HuH-7 (cell line): ENCODE measurements at places on chromosomes 11 and 22.
A peak's percentile ranks its signal among the peaks of the same experiment; 100 is the strongest.

DNA sequence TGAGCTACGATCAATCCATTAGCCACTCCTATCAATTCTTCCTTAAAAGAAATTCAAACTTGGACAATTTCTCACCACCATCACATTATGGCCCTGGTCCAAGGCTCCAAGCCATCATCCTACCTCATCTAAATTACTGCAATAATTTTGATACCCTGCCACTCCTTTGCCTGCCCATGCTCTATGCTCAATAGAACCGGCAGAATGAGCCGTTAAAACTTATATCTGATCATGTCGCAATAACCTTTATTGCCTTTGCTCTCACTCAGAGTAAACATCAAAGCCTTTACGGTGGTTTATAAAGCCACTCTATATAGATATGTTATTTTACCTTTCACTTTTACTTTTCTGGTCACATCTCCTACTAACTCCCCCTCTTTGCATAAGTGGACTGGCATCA lies 2392.1 kb upstream of the RAG2 start:
- DNase-seq: no peak

DNA sequence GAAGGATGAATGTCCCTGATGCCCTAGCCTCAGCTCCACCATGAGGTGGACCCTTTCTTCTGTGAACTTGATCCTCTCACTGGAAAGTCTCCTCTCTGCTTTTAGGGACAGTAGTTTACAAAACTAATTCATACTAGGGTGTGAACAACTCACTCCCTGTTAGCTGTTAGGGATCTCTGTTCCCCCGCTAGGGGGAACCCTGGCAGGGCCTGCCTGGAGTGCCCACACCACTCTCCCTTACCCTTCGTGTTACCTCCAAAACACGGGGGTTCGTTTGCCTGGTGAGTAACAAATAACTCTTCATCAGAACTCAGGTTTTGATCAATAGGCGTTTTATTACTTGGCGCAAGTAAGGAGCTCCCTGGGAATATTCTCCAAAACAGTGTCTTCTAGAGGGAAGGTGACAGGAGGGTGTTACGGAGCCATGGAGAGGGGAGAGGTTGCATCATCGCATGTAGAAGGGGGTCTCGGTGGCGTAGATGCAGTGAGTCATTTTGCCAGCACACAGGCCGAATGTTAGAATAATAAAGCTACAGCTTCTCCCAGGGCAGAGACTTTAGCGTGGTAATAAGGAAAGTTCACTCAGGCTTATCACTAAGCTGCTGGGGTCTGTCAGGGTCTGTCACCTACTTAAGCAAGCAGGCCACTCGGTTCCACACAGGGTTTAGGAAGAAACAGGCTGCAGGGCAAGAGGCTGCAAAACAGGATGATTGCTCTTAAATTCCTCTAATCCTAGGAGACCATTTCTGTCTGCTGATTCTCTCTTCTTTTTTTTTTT lies 45.8 kb downstream of the C11orf96 start:
- no peak for DNase-seq

DNA sequence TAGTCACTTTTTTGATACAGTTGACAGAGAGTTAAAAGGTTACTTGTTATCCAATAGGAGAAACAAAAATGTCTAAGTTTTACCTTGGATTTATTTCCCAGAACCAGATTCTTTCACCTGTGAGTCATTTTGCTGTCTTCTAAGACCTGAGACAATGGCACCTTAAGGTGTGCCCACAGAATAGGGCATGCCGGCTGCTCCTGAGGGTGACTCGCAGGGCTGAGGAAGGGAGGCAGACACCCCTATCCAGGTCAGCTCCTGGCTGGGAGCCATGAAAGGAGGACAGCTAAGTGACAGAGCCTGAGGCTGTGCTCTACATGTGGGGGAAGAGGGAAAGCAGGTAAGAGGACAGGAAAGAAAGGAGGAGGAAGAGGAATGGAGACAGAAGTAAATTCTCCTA lies 67.8 kb downstream of the RASSF10 start:
- no peak for DNase-seq

DNA sequence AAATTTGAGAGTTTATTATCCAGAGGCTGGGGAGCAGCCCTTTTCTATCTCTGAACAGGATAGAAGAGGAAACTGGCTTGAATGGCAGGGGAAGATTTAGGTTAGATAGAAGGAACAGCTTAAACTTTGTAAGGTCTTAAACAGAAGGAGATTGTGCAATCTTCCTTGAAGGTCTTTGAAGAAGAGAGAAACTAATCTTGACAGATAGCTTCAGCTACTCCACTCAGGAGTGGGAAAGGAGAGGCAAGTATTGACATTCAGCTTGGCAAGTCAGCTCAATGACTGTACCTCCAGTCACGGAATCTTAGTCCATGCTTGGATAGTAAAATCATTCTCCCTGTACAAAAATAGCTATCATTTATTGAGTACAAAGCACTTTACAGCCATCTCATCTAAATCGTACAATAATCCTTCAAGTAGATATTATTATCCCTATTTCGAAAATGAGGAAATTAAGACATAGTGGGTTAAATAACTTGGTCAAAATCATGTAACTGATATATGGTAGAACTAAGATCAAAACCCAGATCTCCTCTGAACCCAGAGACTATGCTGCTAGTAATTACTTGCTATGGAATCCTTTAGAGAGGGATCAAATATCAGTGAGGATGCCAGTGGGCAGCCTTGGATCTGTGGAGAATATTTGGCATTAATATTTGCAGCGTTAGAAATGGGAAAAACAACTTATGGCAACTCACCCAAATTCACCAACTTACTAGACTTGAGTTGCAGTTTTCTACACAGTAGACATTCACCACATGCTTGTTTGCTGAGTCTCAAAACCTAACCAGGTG lies 14.6 kb downstream of the C11orf97 start:
- no peak for DNase-seq

GRCh38 chr11:128593281-128593680 lies 5.9 kb upstream of the ETS1 start:
- DNase-seq: no peak

DNA sequence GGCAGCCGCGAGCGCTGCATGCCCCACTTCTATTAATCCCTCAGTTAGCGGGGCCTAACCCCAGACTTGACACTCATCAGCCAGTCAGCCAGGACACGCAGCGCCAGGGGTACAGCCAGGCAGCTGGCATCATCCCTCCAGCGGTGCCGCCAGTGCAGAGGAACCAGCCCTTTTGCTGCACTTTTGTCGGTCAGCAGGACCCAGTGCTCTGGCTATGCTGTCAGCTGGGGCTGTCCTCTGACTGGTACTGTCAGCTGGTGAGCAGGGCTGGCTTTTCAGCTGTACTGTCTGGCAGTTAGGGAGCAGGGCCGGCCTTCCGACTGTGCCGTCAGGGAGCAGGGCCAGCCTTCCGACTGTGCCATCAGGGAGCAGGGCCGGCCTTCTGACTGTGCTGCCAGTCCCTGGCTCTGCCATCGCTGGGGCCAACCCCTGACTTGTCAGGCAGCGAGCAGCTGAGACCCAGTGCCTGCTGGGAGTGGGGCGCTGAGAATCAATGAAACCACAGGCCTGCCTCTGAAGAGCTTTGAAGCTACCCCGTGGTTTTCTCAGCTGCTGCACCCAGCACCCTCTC lies 115.4 kb downstream of the KIAA1671 start:
- DNase-seq: no peak

DNA sequence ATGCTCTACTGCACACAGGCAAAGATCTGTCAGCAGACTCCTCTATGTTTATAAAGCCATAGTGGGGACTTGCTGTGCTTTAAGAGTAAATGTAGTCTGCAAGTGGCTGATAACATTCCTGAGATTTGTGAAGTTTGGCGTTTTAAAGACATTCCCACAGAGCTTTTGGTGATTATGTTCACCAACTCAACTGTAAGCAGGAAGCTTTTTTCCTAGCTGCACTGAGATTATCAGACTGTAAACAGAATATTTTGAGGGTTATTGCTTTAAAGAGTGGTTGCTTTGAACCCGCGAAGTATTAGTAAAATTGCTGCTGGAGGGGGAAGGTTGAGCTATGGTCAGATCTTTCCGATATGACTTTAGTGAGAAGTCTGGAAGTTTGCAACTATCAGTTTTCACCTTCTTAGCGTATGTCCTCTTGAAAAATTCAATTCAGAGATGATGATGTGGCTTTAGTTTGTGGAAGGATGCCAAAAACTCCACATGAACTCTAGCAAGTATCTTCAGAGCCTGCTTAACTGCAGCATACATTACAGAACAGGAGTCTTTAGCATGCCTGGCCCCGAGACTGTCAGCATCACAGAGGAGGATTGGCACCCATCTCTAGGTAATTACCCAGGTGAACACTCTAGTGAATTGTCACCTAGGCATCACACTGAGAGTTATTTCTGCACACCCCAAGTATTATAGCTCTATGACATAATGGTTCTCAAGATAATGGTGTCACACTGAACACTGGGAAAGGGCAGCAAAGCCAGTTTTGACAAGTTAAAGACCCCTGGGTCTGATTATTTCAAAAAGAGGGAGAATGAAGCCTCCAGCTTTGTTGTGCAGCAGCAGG lies 89.9 kb downstream of the MTNR1B start:
- DNase-seq: no peak

GRCh38 chr11:62694455-62695167 lies 5.3 kb upstream of the LRRN4CL start:
- peak; percentile 83 for DNase-seq

DNA sequence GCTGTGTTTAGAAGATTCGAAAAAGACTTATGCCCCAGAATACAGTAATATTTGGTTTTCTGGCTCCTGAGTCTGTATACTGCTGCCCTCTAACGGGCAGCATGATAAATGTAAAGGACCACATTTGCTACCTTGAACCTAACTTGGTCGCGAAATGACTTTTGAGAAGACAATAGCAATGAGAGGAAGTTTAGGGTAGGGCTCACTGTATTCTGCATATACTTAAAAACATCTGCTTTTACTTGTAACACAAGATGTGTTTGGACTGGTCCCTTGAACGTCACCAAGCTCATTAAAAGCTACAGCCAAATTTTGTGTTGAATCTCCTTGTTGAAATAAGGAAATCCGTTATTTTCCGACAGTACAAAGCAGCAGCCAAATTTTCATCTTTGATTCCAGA lies 309.1 kb downstream of the SWAP70 start:
- peak; percentile 51 for DNase-seq
